Hepatocyte (in vitro differentiated cells): ENCODE measurements at places on chromosomes 3 and 15. TPM values are rescaled to one million over a fixed set of nuclear protein-coding genes. Genes with fewer than 3 reads are reported as not detected.

The CACNA2D3 gene
- 1.1 and 2.5 TPM in 2 replicates for total RNA-seq

The PTPRG gene
- 31.0 and 34.9 TPM in 2 replicates for total RNA-seq

The COL7A1 gene
- 5.7 and 17.4 TPM in 2 replicates for total RNA-seq

The SCN11A gene
- 3.7 and 3.9 TPM in 2 replicates for total RNA-seq

The GOLGA8A gene
- 17.7 and 27.2 TPM in 2 replicates for total RNA-seq

The CADM2 gene
- total RNA-seq = 6.2 and 7.8 TPM in 2 replicates

DNA sequence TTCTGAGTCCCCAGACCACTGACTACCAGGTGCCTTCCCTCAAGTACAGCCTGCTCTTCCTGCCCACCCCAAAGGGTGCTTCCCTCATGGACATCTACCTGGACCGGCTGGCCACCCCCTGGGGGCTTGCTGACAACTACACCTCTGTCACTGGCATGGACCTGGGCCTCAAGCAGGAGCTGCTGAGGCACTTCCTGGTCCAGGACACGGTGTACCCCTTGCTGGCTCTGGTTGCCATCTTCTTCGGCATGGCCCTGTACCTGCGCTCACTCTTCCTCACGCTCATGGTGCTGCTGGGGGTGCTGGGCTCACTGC is 9.3 kb downstream of the DISP2 start:
- H3K4me3 ChIP-seq = no peak overlapping the region
- no peak overlapping the region for H3K27ac ChIP-seq
- no peaks in the 10 kb centered on the region for H3K36me3 ChIP-seq
- no peaks in the 10 kb centered on the region for H3K27me3 ChIP-seq

- no peak for DNase-seq
- no peak overlapping the region for H3K4me3 ChIP-seq
- H3K36me3 ChIP-seq = no peaks in the 10 kb centered on the region
These were observed 13.1 kb upstream of the ABHD2 start for GRCh38 chr15:89075101-89075640.

GRCh38 chr3:170992854-170993253 is 33.7 kb downstream of the SLC2A2 start:
- H3K4me1 ChIP-seq = peaks cover 6% of the 10 kb centered on the region
- H3K36me3 ChIP-seq = no peaks in the 10 kb centered on the region
- H3K27me3 ChIP-seq = no peaks in the 10 kb centered on the region
- H3K4me3 ChIP-seq = no peak overlapping the region

DNA sequence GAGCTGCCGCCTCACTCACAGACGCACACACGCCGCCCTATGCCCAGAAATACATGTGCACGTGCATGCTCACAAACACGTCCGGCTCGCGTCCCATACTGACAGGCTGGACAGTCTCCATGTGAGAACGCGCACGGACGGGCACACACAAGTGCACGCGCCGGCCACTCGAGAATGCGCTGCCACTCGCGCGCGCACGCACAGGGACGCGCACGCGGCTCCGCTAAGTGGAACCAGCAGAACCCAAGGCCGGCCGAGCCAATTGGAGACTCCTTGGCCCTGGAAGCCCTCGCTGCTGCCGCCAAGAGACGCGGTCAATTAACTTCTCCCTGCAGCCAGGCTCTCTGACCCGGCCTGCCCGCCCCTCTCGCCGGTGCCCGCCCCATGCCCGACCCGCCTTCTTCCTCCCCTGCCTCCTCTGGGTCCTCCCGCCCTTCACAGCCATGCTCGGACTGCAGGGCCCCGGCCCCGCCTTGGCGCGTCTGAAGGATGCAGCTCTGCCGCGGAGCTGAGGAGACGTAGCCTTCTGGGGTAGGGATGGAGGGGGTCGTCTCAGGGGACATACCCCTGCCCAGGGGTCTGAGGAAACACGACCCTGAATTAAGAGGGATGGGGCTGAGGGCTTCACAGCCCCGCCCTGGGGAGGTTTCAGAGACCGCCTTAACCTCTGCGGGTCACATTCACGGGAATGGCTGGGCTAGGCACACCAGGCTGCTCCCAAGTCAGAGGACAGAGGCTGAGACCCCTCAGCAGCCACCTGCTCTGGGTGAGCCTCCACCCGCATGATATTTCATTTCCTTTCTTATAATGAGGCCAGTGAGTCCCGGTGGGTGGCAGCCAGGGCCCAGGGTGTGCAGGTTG is 15.0 kb downstream of the PTH1R start:
- peaks cover 26% of the 10 kb centered on the region for H3K4me1 ChIP-seq
- H3K4me3 ChIP-seq = no peak overlapping the region
- peak; percentile 83 for DNase-seq
- H3K36me3 ChIP-seq = no peaks in the 10 kb centered on the region
- no peaks in the 10 kb centered on the region for H3K27me3 ChIP-seq

DNA sequence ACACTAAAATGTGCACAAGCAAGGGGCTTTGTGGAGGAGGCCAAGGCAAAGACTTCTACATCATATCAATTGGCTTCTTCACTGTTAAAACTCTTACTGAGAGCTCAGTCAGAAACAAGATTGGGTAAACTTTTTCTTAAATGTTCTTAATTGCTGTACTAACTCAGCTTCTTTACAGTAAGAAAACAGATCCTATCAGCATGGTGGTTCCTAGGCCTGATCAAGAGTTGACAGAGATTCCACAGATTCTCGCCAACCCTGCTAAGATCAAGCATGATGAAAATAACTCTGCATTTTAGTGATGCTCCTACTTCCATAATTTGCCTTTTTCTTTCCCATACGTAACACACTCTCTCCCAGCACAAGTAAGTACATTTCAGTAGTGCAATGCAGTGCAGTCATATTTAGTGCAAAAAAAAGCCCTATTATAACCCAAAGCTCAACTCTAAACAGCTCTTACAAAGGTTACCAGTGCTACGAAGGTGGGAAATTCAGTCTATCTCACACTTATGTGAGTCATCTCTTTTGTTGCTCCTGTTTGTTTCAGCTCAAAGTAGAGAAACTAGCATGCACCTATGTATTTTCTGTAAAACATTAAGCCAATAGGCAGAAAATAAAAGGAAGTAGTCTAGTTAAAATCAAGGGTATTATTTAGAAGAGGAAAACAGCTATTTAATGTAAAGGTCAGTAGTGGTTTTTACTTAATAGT is 29.9 kb downstream of the TIGIT start:
- no peaks in the 10 kb centered on the region for H3K36me3 ChIP-seq
- no peaks in the 10 kb centered on the region for H3K27me3 ChIP-seq
- H3K4me1 ChIP-seq = no peaks in the 10 kb centered on the region

DNA sequence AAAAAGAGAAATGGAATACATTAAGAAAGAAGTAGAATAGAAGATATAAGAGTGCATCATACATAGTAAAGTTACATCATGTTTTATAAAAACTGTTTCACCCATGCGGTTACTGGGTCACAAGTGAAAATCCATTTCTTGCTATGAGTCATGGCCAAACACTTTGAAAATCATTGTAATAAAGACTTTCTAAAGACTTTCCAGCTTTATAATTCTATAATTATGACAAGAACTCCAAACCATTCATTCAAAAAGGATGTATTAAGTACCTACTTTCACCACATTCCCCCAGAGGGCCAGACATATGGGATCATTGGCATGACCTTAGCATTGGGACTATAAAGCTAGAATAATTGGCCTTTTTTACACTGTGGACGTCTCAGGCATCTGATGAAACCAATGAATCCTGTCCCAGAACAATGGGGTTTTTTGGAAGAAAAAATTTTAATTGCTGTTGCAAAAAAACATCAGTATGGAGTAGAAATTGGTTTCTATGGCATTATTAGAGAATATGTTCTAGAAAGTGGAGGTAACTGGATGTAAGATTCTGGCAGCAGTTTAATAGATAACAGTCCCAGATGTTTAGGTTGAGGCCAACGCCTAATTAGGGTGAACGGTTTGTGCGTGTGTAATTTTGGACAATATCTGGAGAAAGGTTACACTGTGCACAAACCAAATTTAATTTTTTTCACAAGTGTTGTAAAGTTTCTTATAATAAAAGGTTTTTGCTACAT is 3.3 kb upstream of the SKIC8 start:
- H3K36me3 ChIP-seq = no peaks in the 10 kb centered on the region
- H3K27me3 ChIP-seq = no peaks in the 10 kb centered on the region
- H3K4me1 ChIP-seq = peaks cover 20% of the 10 kb centered on the region
- H3K4me3 ChIP-seq = no peak overlapping the region

GRCh38 chr3:29644261-29644660 is 363.4 kb downstream of the RBMS3 start:
- peaks cover 7% of the 10 kb centered on the region for H3K4me1 ChIP-seq
- no peaks in the 10 kb centered on the region for H3K27me3 ChIP-seq
- no peaks in the 10 kb centered on the region for H3K36me3 ChIP-seq
- H3K27ac ChIP-seq = no peak overlapping the region

DNA sequence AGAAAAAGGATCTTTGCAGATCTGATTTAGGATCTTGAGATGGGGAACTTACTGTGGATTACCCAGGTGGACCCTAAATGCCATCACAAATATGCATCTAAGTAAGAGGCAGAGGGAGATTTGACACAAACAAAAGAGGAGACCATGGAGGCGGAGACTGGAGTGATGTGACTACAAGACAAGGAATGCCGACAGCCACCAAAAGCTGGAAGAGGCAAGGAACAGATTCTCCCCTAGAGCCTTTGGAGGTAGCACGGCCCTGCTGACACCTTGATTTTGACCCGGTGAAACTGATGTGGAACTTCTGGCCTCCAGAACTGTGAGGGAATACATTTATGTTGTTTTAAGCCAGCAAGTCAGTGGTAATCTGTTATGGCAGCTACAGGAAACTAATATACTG is 44.0 kb downstream of the GASK1A start:
- H3K36me3 ChIP-seq = no peaks in the 10 kb centered on the region
- no peak overlapping the region for H3K27ac ChIP-seq

DNA sequence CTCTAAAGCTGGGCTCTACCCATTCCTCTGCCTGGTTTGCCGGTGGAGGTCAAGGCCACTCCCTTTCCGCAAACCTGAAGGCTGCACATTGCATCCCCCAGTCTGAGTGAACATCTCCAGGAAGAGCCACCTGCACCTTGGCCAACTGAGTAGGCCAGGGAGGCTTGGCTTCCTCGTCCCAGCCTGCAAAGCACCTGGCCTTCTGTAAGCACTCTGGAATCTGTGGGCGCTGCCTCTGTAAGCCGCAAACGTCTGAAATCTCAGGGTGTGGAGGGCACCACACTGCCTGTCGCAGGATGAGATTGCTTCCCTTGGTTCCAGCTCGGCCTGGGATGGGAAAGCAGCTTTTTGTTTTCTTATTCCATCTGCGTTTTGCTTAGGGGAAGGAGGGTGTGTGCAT is 81.3 kb downstream of the SEC22A start:
- H3K36me3 ChIP-seq = no peaks in the 10 kb centered on the region
- H3K4me3 ChIP-seq = no peak overlapping the region
- no peaks in the 10 kb centered on the region for H3K27me3 ChIP-seq
- no peak overlapping the region for H3K27ac ChIP-seq
